ENCODE measurements at places on chromosomes 11 and 22.
A peak's percentile ranks its signal among the peaks of the same experiment; 100 is the strongest.

DNA sequence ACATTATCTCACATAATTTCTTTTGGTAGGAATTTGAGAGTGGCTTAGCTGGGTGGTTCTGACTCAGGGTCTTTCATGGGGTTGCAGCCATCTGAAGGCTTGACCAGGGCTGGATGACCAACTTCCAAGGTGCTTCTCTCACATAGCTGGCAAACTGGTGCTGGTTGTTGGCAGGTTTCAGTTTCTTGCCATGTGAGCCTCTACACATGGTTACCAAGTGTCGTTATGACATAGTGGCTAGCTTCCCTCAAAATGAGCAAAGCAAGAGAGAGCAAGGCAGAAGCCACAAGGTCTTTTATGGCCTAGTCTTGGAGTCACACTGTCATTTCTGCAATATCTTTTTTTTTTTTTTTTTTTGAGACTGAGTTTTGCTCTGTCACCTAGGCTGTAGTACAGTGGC, 4.2 kb upstream of the TFIP11 start:
- DNase-seq = no peak

DNA sequence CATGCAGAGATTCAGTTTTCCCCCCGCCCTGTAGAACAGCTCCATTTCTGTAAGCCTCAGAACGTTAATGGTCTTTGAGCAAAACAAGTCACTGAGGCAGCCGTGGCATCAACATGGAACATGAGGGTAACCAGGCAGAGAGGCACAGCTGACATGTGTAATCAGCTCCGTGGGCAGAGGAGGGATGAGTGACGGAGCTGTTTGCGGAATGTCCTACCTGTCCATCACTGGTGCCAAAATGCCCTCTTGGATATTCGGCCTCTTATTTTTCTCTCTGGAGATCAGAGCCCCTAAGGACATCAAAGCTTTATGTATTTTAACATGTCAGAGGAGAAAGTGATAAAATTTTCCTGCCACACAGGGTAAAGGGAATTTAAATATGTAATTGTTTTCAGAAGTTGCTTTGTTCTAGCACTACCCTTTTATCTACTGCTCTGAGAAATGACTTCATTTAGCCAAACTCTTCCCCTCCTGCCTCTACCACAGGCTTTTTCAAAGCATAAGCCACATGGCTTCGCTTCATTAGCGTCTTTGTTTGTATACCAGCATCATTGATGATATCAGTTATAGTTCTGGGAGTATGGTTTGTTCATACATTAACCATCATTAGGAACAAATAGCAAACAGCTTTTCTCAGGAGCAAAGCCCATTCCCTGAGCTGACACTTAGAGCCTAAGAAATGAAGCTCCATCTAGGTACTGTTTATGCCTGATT, 32.9 kb downstream of the C11orf71 start:
- no peak for DNase-seq

DNA sequence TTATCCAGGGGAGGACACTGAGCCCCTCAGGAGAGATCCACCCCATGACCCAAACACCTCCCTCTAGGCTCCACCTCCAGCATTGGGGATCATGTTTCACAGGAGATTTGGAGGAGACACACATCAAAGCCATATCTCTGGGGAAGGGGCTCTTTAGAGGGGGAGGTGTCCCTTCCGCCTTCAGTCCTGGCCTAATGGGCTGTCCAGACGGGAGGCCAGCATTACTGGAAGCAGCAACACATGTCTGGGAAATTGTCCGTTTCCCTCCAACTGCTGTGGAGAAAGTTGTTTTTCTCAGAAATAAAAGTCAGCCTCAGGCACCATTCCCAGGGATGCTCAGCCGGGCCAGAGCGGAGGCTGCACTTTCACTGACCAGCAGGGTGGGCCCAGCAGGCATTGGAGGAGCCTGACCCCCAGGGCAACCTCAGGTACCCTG, 9.5 kb downstream of the CACNA1I start:
- DNase-seq = no peak

GRCh38 chr11:3165916-3166267, 782 bp upstream of the OSBPL5 start:
- DNase-seq = no peak

- peak; percentile 89 for DNase-seq
Measured at GRCh38 chr22:38755155-38755910, 465 bp downstream of the SUN2 start.

DNA sequence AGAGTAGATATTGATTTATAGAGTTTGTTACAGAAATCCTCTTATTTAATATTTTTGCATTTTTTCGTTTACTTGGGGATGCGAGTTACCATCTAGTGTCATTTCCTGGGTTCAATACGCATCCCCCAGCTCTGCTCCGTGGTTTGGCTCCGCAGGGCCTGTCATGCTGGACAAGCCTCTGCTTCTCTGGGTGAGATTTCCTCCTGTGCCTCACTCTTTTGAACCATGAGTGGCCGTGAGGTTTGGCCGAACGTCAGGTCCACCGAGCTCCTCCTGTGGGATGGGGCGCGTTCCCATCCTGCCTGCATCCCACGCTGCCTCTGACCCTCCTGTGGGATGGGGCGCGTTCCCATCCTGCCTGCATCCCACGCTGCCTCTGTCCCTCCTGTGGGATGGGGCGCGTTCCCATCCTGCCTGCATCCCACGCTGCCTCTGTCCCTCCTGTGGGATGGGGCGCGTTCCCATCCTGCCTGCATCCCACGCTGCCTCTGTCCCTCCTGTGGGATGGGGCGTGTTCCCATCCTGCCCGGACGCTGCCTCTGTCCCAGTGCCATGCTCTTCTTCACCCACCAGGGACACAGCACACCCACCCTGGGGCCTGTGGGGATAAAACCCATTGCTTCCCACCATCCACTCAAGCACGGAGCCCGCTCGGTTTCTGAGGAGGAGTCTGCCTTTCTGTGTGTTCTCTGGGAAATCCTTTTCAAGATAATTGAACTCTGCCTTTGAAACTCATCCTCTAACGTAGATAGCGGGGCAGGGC, 506.8 kb downstream of the BRD1 start:
- DNase-seq = no peak

DNA sequence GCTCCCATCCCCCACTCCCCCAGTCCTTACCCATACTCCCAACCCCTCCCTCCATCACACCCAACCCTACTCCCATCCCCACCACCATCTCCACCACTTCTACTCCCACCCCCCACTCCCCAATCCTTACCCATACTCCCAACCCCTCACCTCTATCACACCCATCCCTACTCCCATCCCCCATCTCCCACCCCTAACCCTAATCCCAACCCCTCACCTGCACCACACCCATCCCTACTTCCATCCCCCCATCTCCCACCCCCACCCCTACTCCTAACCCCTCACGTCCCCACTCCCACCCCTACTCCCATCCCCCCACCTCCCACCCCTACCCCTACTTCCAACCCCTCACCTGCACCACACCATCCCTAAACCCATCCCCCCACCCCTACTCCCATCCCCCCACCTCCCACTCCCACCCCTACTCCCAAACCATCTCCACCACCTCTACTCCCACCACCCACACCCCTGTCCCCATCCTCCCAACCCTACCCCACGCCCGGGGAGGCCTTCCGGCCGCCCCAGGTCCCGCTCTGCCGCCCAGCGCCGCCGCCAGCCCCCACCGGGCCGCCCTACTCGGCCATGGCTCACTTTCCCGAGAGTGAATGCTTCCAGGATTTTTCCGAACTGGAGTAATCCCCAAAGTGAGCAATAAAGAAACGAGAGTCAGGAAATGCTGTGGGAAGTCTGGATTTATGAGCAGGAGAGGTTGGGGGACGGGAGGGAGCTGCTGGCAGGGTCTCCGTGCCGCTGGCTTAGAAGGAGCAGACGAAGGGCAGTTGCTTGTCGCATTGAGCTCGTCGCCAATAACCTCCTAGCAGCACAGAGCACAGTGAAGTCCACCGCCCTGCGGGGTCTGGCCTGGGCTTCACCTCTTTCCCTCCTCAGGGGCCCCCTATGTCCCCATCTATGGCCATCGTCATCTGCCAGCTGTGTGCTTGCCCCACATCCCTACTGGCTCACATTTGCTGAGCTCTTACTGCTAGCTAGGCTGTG, 4.6 kb downstream of the PRG3 start:
- no peak for DNase-seq

- no peak for DNase-seq
Measured at GRCh38 chr11:61292356-61292755, 2.8 kb downstream of the VWCE start.

GRCh38 chr22:49212002-49212401, 615.7 kb downstream of the BRD1 start:
- no peak for DNase-seq

DNA sequence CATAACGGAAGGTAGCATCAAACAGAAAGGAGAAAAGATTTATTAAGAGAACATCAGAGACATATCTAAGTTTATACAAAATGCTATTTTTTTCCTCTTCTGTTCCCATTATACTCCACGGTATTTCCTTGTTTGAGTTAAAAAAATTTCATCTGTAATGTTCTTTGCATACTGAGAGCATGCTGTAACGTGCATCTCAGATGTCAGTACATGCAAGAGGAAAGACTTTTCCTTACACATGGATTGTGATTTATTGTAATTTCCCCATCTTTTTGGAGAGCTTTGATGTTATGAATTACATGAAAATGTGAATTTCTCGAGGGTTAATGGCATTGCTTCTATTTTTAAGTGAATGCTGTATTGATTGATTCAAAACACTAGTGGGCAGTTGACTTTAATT, 1164.0 kb downstream of the LRRC4C start:
- no peak for DNase-seq

GRCh38 chr22:46073683-46074504, 76.4 kb upstream of the PPARA start:
- DNase-seq = peak; percentile 59

GRCh38 chr11:116680349-116681125, 92.2 kb downstream of the BUD13 start:
- no peak for DNase-seq

All from RKO (cell line).